ENCODE measurements at places on chromosomes 4 and X. TPM values are rescaled to one million over a fixed set of nuclear protein-coding genes. Genes with fewer than 3 reads are reported as not detected.

Gene GC
- not detected for total RNA-seq

Gene RIPPLY1
- total RNA-seq = not detected

Gene ANKRD17
- total RNA-seq = 27.8 TPM

- no peak for DNase-seq
Measured at GRCh38 chrX:154731184-154731583, 19.7 kb downstream of the GAB3 start.

- DNase-seq = peak; percentile 38
Measured at GRCh38 chr4:89724716-89725115, 112.2 kb downstream of the SNCA start.

DNA sequence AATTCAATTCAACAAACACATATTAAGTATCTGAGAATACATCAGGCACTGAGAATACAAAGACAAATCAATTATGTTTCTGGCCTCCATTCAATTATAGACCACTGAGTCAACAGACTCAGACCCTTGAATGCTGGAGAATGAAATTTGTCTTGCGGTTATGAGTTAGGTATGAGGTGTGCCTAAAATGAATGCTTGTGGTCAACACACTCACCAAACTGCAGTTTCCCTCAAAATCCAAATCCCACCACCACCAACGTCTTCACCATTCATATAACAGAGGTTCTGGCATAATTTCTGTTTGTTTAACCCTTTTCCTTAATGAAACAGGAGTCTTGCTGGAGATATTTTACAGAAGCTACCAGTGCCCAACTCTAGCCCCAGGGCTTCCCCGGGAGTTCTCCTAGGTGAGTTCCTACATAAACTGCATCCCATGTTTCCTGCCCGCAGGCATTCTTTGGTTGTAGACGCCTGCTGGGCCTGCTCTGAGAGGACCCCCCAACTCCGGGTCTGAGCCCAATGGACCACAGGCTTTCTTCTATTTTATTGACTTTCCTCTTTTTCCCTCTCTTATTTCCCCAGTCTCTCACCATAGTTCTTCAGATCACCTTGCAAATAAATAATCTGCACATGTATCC, 119.2 kb downstream of the DDX53 start:
- DNase-seq = no peak

- no peak for DNase-seq
Measured at GRCh38 chr4:182179751-182180150, 63.5 kb upstream of the TENM3 start.

- no peak for DNase-seq
Measured at GRCh38 chrX:72202792-72203401, 21.3 kb downstream of the PIN4 start.

GRCh38 chrX:105745863-105746262, 76.5 kb upstream of the NRK start:
- DNase-seq = no peak

- DNase-seq = no peak
Measured at GRCh38 chrX:155262970-155263754, 1.1 kb downstream of the RAB39B start.

- DNase-seq = no peak
Measured at GRCh38 chr4:118866442-118866841, 22.2 kb upstream of the SYNPO2 start.

- DNase-seq = no peak
Measured at GRCh38 chr4:85499573-85499972, 24.6 kb downstream of the ARHGAP24 start.

GRCh38 chr4:9969526-9970398, 51.5 kb downstream of the SLC2A9 start:
- peak; percentile 8 for DNase-seq
